ENCODE measurements at places on chromosomes 12 and 14.

DNA sequence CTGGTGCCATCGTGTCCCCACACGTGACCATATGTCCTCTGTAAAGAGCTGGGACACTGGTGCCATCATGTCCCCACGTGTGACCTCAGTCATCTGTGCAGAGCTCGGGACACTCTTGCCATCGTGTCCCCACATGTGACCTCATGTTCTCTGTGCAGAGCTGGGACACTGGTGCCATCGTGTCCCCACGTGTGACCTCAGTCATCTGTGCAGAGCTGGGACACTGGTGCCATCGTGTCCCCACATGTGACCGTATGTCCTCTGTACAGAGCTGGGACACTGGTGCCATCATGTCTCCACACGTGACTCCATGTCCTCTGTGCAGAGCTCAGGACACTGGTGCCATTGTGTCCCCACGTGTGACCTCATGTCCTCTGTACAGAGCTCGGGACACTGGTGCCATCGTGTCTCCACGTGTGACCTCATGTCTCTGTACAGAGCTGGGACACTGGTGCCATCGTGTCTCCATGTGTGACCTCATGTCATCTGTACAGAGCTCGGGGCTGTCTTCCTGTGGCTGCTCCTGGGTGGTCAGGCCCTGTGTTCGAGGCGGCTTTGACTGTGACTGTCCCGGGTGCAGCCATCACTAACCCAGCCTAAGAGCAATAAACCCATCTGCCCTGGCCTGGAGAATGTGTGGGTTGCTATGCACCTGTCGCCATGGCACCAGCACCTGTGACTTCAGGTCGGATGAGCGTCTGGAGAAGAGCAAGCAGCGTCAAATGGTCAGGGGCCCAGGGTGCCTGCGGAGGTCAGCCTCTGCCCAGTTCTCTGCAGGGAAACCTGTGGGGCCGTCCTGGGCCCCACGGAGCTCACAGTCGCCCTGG is 334.4 kb downstream of the ADGRD1 start:
- no peak for DNase-seq

GRCh38 chr14:96713426-96713825 is 83.8 kb upstream of the VRK1 start:
- no peak for DNase-seq

DNA sequence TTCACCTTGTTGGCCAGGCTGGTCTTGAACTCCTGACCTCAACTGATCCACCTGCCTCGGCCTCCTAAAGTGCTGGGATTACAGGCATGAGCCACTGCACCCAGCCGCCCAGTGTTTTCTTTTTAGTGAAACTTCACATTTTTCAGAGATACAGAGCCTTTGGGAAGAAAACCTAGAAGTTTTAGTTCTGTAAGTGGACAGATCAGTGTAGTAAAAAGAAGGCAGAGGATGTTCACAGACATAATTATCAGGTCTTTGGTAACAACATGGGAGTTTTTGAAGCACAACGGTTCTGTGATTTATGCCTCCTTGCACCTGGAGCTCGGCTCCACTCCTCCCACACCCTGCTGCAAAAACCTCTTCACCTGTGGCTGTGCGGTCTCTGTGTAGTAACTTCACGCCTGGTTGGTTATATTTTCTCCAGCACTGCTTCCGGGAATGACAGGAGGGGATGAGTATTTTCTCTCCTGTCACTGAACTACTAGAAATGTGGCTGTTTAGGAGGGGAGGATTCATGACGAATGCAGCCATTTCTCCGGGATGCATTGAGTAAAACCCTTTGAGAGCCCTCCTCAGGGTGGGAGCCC is 67.0 kb downstream of the ARF6 start:
- DNase-seq = peak; percentile 58

DNA sequence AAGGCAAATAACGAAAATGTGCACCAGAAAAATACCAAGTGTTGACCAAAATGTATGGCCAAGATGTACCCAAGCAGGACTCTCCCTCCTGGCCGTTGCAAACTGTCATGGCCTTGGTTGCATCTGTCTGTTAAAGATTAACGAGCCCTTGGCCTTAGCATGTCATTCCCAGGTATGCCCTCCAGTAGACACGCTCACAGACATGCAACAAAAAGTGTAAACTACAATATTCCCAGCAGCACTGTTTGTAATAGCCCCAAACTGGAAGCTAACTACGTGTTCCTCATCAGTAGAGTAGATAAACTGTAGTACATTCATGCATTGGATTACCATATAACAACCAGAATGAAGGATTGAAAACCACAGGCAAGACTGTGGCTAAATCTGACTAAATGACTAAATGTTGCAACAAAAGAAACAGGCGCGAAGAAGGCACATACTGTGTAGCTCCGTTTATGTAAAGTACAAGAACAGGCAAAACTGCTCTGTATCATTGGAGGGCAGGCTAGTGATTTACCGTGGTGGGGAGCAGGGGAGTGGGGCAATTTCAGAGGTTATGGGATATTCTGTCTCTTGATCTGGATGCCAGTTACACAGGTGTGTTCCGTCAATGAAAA is 232.8 kb upstream of the DIO3 start:
- DNase-seq = no peak

- no peak for DNase-seq
These were observed 149.4 kb upstream of the HIF1A start for GRCh38 chr14:61545726-61546455.

GRCh38 chr12:107115119-107115518 is 21.8 kb upstream of the CRY1 start:
- no peak for DNase-seq

GRCh38 chr12:116122628-116123027 is 154.9 kb downstream of the MED13L start:
- DNase-seq = no peak

GRCh38 chr14:26811756-26812305 is 214.0 kb upstream of the NOVA1 start:
- no peak for DNase-seq

GRCh38 chr12:104420868-104421267 is 35.9 kb upstream of the CHST11 start:
- DNase-seq = peak; percentile 59

GRCh38 chr14:77290705-77291104 is 19.7 kb upstream of the NGB start:
- no peak for DNase-seq

DNA sequence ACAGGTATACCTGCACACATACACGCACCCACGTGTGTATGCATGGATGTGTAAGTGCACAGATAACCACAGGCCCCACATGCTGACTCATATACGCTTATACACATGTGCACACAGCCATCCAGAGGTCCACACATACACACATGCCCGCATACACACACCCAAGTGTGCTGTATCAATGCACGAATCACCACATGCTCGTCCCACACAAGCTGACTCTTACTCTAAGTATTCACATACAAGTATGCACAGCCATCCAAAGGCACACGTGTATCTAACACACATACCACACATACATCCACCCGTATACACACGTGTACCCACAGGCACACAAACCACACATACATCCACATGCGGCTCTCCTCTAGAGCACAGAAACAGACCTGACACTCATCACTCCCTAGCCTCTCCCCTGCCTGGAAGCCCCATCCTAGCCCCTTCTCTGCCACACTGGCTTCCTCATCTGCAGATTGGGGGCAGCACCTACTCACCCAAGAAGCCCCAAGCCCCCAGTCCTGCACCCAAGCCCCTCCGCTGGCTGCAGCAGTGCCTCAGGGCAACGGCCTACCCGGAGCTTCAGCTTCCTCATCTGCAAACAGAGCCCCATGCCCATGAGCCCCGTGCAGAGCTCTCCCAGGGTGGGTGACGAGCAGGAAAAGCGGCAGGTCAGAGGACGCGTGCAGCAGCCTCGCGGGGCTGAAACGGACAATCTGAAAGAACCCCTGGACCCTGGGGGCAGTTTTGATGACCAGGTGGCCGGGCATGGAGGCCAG is 105.4 kb downstream of the NCOR2 start:
- DNase-seq = no peak

GRCh38 chr12:107457362-107457935 is 228.2 kb upstream of the PWP1 start:
- no peak for DNase-seq

DNA sequence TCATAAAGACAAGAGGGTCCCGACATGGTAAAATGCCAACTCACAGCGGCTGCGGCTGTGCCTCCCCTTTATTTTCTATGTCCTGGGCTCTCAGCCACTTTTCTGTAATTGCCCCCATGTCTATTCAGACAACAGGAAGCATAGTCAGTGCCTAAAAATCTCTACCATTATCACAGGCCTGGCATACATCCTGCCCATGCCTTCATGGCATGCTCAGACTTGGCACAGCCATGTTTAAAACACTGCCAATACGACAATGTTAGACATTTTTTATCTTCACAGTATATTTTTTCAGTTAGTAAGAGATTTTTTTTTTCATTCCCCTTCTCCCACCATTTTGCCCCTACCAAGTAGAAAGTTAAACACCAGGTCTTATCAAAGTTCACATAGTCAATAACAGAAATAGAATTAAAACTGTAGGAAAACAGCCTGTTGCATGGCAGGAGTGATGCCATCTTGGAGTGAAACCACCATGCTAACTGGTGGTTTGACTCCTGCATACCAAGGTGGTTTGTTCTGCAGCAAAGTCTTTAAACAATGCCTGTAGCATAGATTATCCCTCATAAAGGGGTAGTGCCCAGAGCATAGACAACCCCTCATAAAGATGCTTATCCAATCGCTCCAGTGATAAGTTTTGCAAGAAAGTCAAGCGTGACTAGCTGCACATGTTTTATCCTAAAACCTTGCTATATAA is 18.9 kb upstream of the CERS5 start:
- no peak for DNase-seq

DNA sequence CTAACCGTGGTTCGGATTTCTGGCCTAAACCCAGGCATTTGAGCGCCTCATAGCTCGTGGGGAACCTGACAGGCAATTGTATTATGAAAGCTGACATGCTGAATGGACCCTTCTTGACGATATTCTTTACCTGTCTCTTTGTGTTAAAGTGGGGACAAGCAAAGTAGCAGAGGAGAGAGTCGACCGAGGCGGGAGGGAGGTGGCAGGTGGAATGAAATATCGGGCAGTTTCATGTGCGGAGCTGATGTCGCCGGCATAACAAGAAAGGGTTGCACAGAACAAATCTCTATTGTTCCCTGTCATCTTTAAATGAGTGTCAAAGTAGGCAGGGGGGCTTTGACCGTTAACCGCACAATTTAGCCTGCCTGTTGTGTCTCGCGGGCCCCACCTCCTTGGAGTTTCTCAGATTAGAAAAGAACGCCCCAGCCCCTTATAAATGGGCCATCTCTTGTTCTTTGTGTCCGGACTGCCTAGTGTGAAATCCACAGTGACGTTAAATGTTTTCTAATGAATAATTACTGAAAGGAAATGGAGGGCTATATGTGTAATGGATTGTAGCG is 11.5 kb downstream of the MYO1H start:
- DNase-seq = no peak

- DNase-seq = peak; percentile 16
These were observed at the start of gene SLC25A21 for GRCh38 chr14:37172024-37172869. SLC25A21 (minus strand) TSS chr14:37172606.

DNA sequence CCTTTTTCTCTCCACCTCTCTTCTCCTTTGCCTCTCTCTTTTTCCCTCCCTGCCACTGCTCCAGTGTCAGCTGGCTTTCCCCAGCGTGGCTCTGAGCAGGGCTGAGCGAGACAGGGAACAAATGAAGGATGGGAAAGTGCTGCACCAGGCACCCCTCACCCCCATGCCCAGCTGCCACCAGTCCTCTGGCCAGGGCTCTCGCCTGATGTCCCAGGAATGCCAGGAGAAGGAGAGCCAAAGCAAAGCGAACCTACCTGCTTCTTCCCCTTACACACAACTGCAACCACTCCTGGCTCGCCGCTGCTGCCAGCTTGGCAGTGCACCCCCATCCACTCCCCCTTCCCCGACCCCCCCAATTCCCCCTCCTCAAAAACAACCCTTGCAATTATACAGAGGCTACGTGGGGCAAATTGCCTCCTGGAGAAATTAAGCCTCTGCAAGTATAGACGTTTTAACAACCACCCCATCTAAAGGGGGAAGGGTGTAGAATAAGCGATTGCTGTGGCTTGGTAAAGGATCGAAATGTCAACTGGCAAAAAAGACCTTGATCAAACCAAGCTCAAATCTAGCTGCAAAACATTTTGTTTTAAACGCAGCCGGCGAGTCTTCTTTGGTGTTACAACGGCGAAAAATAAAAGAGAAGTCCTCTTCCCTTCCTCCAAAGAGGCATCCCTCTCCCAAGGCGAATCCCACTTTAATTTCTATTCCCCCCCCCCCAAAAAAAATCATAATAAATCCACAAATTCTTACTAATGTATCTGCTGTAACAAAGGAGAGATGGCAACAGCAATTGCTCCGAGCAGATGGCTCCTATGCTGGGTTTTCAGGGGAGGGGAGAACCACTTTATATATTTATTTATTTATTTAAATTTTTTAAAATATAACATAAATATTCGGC is 2.9 kb downstream of the BCL11B start:
- no peak for DNase-seq

DNA sequence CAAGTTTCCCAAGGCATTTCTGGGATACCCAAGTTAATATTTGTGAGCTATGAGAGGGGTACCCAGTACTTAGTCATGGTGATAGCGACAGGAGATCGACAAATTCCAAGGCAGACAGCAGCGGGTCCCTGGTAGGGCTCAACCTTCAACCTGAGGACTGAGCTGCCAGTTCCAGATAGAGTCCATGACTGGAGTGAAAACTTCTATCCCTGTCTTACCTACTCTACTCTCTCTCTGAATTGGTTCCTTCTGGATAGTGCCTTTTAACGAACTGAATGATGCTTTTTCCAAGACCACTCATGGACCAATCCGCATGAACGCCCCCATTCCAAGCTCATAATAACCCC is 76.9 kb upstream of the ALG10 start:
- DNase-seq = no peak

DNA sequence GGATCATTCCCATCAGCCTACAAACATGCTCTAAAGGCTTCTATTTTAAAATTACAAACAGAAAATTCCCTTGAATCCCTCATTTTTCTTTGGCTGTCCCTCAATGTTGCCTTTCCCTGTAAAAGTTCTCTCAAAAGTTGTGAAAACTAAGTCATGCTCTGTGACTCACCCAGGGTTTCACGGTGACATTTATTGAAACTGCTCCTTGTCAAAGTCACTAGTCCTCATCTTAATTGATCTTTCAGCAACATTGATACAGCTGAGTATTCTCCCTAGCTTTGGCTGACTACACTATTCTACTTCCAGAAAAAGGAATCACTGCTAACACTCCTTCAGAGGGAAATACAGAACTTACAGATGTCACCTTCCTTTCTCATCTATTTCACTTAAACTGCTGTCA is 65.7 kb downstream of the ASCL4 start:
- peak; percentile 6 for DNase-seq

- DNase-seq = peak; percentile 83
These were observed at the start of gene CPM for GRCh38 chr12:68932961-68933893. CPM (minus strand) TSS chr12:68933171; CDS start chr12:68932837, 334 bp downstream.

All from activated CD4-positive, alpha-beta T cell treated with anti-CD3 and anti-CD28 coated beads, Interleukin-2, Interleukin-6, amounts not matched to agents 100 ng/mL and 50 ng/mL, durations not matched to agents 16 hours and 8 hours (primary cell).